ENCODE measurements at places on chromosomes 11 and 22.

DNA sequence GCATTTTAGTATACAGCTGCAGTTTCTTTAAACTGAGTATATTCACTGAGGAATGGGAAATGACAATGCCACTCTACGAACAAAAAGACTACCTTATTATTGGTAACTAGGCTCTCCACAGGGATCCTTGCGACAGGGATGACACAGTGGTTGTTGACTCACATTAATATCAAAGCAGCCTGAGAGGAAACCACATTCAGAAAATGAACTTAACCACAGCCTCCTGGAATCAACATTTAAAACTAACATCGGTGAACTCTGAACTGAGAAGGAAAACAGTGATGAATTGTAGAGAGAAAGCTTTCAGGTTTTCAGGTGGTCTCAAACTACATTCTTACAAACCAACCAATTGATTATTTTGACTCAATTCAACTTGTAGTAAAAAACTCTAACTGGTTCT lies 90.3 kb upstream of the MTMR2 start:
- no peak for DNase-seq

DNA sequence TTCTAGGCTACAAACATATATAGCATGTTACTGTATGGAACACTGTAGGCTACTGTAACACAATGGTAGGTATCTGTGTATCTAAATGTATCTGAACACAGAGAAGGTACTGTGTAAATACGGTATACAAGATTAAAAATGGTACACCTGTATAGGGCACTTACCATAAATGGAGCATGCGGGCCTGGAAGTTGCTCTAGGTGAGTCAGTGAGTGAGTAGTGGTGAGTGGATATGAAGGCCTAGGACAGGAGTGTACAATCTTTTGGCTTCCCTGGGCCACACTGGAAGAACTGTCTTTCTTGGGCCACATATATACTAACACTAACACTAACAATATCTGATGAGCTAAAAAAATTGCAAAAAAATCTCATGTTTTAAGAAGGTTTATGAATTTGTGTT lies 21.4 kb downstream of the RNF141 start:
- no peak for DNase-seq

- DNase-seq: no peak
These were observed 118.2 kb downstream of the DSCAML1 start for GRCh38 chr11:117678658-117679406.

DNA sequence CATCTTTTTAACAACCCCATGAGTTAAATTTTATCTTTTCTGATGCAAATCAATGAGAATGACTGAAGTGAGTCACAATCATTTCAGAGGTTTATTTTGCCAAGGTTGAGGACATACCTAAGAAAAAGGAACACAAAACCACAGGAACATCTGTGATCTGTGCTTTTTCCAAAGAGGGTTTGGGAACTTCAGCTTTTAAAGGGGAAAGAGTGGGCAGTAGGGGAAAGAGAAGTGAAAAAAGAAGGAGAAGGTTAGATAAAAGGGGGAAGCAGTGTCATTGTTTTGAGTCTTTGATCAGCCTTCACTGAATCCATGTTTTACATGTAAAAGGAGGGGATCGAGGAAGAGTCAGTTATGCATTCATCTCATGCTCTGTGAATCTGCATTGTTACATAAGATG lies 45.3 kb upstream of the SPON1 start:
- no peak for DNase-seq

DNA sequence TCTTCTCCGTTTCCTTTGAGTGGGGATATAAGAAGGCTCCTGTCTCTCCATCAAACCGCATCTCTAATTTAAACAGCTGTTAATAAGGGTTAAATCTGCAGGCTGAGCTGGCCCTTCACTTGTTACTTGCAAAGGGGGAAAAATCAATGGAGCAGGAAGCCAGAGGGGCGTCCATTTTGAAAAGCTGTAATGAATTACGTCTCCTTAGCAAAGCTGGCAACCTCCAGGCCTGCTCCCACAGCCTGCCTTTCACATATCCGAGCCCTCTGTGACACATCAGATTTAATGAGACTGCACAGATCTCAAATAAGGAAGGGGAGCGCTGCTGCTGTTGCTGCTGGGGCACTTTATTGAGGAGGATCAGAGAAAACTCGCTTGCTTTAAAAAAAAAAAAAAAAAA lies 320.8 kb downstream of the BLID start:
- no peak for DNase-seq

- no peak for DNase-seq
These were observed 8.8 kb upstream of the LGALS2 start for GRCh38 chr22:37588546-37589215.

- DNase-seq: no peak
These were observed 8.8 kb downstream of the FOXR1 start for GRCh38 chr11:118980191-118980881.

- DNase-seq: no peak
These were observed 8.2 kb downstream of the STX5 start for GRCh38 chr11:62823677-62824076.

GRCh38 chr22:23565305-23565914 lies 14.7 kb downstream of the IGLL1 start:
- DNase-seq: no peak

GRCh38 chr22:50498322-50498890 lies 9.1 kb downstream of the LMF2 start:
- DNase-seq: no peak

DNA sequence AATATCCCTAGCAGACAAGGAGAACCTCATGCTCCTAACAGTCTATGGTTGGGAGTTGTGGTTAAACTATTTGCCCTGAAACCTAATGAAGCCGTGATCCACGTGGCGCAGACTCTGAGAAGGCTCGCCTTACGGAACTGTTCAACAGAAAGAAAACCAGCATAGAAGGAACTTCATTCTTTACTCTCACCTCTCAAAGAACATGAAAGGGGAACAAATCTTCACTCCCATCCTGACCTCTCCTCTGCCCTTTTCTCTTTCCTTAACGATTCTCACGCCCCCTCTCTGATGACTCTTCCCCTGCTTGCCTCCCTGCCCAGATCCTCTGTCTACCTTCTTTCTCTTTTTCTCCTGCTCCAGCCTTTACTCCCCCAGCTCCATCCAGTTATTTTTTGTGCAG lies 54.2 kb downstream of the IRAG1 start:
- DNase-seq: no peak

- no peak for DNase-seq
These were observed 363.0 kb downstream of the LUZP2 start for GRCh38 chr11:24859801-24860300.

GRCh38 chr22:39431821-39432251 lies 25.0 kb upstream of the MGAT3 start:
- no peak for DNase-seq

- DNase-seq: no peak
These were observed 849.1 kb upstream of the API5 start for GRCh38 chr11:42462558-42463310.

- no peak for DNase-seq
These were observed 5.3 kb upstream of the GNAZ start for GRCh38 chr22:23065069-23065451.

GRCh38 chr11:10117709-10118351 lies 176.2 kb downstream of the SBF2 start:
- no peak for DNase-seq

- DNase-seq: no peak
These were observed 28.2 kb downstream of the A4GALT start for GRCh38 chr22:42692239-42693054.

DNA sequence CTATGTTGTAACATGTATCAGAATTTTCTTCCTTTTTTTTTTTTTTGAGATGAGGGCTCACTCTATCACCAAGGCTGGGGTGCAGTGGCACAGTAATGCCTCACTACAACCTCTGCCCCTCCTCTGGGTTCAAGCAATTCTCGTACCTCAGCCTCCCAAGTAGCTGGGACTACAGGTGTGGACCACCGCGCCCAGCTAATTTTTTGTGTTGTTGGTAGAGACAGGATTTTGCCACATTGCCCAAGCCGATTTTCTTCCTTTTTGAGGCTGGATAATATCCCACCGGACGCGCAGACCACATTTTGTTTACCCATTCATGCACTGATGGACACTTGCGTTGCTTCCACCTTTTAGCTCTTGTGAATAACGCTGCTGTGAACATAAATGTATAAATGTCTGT lies 97.0 kb downstream of the BRD1 start:
- DNase-seq: no peak

DNA sequence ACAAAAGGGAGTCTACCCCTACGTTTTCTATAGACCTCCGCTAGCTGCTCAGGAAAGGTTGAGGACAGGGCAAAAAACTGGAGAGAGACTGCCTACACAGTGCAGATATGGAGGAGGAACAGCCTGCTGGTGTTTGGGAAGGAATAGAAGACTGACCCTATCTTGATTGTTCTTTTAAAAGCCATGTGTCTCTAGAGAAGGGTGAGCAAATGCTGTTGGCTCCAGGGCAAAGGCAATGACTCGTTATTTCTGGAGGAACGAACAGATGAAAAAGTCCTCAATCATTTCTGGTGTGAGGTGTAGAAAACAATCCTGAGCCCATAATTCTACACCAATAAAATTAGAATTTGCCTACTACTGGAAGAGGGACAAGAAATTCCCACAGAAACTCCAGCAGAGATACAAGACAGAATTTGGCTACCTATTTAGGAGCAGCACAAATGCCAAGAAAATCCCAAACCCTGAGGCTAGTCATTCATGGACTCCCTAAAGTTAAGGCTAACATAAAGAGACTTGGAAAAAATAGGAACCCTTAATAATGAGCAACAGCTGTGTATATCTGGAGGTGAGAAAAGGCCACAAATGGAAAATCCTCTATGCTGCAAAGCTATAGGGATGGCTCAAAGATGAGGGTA lies 1206.3 kb upstream of the CNTN5 start:
- DNase-seq: no peak

GRCh38 chr11:128161994-128162393 lies 425.4 kb downstream of the ETS1 start:
- no peak for DNase-seq

- no peak for DNase-seq
These were observed 206.9 kb downstream of the DBX1 start for GRCh38 chr11:19953336-19953735.

- no peak for DNase-seq
These were observed 914.2 kb upstream of the RAG2 start for GRCh38 chr11:37512156-37512780.

DNA sequence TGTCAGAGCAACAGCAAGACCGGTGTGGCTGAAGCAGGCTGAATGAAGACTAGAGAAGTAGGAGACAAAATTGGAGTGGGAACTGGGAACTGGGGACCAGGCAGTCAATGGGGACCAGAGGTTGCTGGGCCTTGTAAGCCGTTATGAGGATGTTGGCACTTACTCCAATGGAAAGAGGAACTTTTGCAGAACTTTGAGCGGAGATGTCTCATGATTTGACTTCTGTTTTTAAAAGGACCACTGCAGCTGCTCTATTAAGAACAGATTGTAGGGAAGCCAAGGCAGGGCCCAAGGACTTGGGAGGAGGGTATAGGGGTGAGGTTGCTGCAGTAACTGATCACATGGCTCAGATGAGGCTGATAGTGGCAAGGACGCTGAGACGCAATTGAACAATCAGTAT lies 34.2 kb downstream of the IL18 start:
- no peak for DNase-seq

DNA sequence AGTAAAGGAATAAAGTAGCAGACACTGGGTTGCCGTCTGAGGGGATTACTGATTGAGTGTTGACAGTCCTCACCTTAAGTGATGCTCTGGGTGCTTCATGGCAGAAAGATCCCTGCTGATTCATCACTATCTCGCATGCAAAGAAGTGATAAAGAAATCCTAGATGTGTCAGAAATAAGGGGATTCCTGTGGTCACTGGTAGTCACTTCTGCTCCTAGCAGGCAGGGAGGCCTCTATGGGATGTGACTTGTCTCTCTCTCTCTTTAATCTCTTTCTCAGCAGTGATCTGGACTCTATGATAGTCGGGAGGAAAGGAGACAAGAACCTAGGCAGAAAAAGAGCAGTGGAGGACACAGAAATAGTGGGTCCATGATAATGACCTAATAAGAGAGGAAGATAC lies 30.9 kb upstream of the OR56A1 start:
- DNase-seq: no peak

DNA sequence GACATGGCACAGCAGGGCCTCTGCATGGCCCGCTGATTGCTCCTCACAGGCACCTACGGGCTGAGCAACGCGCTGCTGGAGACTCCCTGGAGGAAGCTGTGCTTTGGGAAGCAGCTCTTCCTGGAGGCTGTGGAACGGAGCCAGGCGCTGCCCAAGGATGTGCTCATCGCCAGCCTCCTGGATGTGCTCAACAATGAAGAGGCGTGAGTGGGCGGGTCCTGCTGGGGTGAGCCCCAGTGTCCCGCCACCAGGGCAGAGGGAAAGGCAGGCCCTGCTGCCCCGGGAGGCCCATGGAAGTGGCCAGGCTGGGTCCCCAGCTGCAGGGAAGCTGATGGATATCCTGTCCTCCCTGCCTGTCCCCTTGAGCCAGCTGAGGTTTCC lies 18.6 kb upstream of the DGCR8 start:
- DNase-seq: no peak

GRCh38 chr11:121636800-121637176 lies 184.0 kb upstream of the SORL1-AS1 start:
- no peak for DNase-seq

DNA sequence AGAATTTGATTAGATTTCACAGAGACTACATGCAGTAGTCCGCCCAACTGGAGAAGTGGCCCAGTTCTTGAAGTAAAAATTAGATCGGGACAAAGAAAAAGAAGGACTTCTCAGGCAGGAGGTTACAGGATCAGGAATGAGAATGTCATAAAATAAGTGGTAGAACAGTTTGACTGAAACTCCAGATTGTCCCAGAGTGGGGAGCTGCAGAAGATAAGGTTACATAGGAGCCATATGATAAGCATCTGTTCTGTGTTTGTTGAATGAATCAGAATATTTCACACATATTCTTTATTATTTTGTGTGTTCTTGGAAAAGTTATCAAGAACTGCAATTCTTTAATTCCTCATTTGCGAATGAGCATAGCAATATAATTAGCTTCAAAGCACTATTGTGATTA lies 210.6 kb downstream of the AASDHPPT start:
- DNase-seq: no peak

GRCh38 chr11:75597636-75598035 lies 35.6 kb downstream of the SERPINH1 start:
- DNase-seq: peak; percentile 64

- no peak for DNase-seq
These were observed 9.8 kb upstream of the PSMA1 start for GRCh38 chr11:14529951-14530350.

GRCh38 chr11:44913502-44913901 lies 37.2 kb downstream of the TP53I11 start:
- DNase-seq: no peak

DNA sequence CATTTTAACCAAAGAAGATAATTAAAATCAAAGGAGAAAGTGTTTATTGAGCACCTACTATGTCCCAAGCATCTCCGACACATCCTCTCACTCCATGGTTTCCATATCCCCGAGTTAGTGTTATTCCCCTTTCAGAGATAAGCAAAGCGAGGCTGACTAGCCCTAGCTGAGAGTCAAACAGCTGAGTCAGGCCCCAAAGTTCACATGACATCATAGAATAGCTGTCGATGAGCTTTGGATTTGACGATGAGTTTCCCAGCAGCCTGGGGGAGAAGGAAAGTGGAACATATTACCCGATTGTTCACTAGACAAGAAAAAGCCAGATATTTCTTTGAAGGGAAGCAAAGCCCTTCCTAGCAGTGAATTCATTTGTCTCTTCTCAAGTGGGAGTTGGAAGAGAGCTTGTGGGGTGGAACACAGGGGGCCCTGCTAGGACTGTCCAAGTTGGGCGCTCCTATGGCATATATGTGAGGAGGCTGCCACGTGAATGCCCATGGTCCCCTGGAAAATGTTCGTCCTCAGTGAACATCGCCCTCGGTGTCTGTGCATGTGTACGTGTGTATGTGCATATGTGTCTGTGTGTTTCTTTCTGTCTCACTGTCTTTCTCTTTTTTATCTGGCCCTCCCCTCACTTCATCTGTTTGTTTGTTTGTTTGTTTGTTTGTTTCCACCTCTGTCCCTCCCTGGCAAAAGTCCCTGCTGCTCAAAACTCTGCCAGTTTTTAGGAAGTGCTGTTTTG lies 493 bp upstream of the CYTH4 start:
- no peak for DNase-seq
